Esophagus mucosa (tissue), 1 donor: ENCODE measurements at places on chromosomes 1 and 21.

- no peak for ATAC-seq
Measured at GRCh38 chr1:224087286-224087794, 26.6 kb upstream of the FBXO28 start.

DNA sequence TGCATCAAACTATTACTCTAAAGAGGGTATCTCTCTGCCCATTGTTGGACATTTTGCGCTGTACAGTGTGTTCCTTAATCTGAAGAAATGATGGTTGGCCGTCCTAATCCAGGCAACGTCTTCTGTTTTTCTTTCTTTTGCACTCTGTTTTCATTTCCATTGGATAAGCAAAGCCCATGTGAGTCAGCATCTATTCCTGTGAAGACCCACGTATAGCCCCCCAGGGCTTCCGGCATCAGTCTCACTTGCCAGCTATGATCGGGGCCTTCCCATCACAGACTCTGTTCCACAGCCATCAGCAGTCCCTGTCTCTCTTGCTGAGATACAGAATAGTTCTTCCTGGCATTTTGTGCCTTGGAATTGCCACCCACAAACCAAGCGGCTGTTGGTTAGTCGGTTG is 29.2 kb upstream of the BRDT start:
- ATAC-seq = no peak

DNA sequence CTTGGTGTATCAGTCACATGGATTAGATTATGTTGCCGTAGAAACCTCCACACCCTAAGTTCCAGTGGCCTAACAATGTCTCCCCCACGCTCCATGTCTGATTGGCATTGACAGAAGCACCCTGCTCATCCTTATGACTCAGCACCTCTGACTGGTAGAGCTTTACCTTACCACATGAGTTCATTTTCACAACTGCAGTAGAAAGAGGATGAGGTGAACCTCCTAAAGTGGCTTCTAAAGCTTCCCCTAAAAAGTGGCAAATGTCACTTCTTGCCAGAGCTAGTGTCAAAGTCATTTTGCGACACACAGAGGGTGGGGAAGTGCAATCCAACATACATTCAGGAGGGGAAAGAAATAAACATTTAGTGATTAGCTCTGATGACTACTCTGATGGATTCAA is 30.6 kb upstream of the LYPD8 start:
- peak; percentile 68 for ATAC-seq

- no peak for ATAC-seq
Measured at GRCh38 chr1:44831516-44831915, 11.5 kb downstream of the PTCH2 start.

DNA sequence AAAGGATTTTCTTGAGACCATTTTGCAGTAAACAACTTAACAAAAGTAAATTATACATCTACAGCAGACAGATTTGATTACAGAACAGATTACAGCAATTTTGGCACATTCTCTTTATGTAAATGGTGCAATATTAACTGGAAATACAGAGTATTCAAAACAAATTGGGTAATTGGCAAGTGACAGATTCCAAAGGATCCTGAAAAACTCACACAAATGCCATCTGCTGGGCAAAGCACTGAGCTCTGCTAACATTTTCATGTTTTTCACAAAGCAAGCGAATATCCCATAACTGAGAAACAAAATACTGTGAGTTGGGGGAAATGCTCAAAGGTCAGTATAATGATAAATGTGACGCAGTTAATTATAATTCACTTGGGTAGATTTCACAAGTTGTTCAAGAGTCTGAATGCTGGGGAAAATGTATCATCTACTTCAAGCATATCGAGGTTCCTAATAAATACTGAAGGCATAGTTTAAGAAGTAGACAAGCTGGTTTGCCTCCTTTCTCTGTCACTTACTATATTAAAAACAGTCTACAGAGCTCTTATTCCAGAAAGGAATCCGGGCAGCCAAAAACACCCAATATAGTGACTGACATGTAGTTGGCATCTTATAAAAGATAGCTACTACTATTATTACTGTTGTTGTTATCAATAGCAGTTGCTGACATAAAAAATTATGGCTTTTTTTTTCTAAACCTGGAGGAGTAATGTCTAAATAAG is 75.8 kb upstream of the SDC3 start:
- ATAC-seq = peak; percentile 28

GRCh38 chr1:84090447-84091245 is 53.4 kb upstream of the PRKACB start:
- no peak for ATAC-seq

GRCh38 chr21:37281579-37281978 is 14.4 kb upstream of the VPS26C start:
- no peak for ATAC-seq

GRCh38 chr1:53060579-53060978 is 1.4 kb upstream of the PODN start:
- ATAC-seq = no peak

DNA sequence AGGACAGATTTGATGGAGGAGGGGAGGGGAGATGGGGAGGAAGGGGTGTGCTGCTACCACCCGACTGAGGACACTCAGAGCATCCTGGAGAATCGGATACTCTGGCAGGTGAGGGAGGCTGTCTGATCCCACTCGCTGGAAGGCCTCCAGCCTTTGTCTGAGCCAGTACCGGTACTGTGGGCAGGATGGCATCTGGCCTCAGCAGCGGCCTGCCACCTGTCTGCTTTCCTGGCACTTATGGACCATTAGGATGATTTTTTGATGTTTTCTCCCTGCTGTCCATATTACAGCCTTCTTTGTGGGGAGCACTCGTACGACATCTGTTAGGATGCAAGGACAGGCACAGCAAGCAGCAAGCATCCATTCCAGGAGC is 11.5 kb downstream of the ATP2B4 start:
- ATAC-seq = no peak

- peak; percentile 28 for ATAC-seq
Measured at GRCh38 chr1:202807451-202807925, 733 bp downstream of the KDM5B start.

- no peak for ATAC-seq
Measured at GRCh38 chr1:84434801-84435549, 36.7 kb downstream of the DNASE2B start.

DNA sequence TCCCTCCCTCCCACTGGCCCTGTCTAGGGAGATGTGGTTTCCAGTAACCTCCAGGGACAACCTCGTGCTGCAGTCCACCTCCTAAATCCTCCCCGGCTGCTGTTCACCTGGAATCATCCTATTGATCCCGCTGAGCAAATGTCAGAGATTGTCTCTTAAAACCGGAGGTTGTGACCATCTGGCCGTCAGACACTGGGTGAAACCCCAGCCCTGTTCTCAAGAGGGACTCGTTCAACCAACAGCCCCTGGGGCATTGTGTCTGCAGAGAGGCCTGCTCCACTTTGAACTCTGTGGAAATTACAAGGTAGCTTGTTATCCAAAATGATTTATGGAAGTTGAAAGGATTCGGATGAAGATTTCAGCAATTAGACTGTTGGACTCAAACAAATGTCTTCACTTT is 498.0 kb downstream of the MATN1 start:
- no peak for ATAC-seq

- peak; percentile 62 for ATAC-seq
Measured at GRCh38 chr1:12031039-12031980, 12.0 kb downstream of the MIIP start.

DNA sequence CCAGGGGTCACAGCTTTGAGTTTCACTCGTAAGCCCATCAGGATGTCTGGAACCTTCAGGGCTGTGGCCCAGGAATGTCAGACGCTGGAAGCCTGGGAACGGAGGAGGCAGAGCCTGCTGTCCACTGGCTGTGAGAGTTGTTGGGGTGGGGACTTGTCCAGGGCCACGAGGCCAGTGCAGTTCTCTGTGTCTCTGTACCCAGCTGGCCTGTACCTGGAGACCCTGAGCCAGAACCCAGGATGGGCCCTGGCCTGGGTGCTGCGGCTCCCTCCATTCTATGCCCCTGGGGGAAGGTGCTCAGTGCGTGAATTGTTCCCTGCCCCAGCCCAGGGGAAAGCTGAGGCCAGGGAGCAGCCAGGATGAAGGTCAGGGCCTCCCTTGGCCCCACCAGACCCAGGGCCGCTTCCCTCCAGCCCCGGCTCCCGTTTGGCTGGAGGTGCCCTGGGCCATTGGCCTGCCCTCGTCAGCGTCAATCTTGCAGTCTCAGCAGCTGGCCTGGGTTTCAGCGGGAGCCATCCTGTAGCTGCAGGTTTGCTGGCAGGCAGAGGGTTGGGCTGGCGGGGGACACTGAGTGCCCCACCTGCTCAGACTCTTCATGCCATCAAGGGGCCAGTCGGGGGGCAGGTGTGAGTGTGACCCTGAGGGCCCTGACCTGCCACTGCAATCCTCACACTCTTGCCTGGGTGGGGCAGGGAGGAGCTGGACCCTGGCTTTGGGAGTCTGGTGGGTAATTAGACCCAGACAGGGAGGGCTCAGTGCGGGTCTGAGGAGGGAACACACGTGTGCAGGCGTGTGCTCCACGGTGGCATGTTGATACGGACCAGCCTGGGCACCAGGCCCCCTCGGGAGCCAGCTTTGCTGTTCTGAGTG is 724 bp upstream of the CALML6 start:
- ATAC-seq = no peak
